ENCODE measurements at places on chromosomes 5 and 9.

DNA sequence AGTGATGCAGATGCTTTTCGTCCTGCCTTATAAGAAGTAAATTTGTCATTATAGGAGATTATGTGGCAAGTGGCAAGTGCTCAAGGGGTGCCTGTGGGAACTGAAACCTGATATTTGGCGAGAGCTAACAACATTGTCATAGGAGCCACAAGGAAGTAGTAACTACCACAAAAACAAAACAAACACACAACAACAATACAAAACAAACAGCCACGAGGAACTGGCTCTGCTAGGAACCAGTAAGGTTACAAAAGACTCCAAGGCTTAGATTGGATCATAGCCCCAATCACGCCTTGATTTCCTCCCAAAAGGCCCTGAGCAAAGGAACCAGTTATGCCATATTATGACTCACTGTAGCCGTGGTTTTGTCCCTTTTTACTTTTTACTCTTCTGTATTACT, 1045.2 kb downstream of the CDH12 start:
- DNase-seq: no peak

DNA sequence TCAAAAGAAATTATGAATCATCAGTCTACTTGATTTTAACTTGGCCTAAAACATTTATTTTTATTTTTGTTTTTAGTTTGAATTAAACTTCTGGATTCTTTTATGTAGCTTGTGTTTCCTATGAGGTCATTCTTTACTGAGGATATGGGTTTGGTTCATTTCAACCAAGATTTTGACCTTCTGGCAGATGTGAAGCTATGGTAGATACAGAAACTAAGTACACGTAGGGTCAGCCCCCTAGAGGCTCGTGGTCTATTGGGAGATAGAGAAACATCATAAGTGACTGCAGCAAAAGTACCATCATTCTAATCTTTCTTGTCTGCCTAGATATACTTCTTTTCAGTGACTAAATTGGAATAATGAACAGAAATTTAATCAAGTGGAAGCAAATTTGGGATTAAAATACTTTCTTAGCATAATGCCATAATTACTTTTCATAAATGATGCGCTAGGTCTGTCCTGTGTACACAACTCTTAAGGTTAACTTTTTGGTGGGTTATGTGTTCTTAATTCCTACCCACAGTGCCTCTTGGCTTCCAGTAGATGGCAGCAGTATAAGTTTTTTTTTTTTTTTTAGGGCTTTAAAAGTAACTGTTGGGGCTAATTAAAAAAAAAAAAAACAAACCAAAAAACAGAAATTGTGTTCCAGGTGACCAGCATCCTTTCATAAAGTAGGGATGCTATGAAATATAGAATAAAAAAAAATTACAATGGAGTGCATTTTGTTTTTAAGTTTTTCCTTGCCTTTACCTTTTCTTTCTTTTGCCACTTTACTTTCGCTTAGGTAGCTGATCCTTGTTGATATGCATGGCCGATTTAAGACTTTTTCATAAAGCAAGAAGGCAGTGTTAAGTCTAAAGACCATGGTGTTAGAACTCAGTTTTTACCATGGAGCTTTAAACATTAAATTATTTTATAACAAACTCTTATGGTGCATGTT, 49.9 kb downstream of the LRRTM2 start:
- DNase-seq: no peak

- no peak for DNase-seq
These were observed 64.8 kb downstream of the PLAC8L1 start for GRCh38 chr5:146040527-146040926.

DNA sequence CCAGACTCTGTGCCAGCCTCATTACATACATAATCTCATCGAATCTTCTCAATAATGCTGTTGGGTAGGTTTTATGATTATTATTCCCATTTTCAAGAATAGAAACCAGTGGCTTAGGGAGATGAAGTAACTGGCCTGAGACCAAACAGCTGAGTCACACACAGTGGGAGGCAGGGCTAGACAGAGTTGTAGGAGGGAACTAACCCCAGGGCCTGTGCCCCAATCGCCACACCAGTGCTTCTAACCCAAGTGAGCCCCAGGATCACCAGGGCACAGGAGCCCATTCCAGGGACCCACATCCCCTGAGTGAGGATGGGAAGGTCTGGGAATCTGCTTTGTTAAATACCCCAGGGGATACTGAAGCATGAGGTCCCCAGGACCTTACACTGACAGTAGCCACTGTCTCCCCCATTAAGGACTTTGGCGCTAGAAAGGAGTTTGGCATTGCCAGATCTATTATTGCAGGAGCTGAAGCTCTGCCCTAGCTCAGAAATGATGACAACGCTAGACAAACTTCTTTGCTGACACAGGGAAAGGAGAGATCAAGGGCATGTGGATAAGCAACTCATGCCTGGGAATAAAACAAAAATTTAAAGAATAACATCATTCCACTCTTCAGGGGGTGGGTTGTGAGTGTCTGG, 63.8 kb upstream of the PPARGC1B start:
- DNase-seq: no peak

DNA sequence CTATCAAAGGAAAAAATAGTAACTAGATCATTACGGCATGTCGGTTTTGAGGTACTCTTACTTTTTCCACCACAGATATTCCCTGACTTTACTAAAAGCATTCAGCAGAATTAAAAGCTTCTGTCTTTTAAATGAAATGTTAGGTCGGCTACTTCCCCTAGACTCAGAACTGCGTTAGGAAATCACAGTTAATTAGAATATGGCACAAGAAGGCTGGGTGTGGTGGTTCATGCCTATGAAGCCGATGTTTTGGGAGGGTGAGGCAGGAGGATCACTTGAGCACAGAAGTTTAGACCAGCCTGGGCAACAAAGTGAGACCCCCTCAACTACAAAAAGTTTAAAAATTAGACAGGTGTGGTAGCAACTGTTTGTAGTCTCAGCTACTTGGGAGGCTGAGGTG, 24.4 kb downstream of the CEMIP2 start:
- no peak for DNase-seq

- DNase-seq: no peak
These were observed 154.2 kb upstream of the DAB2 start for GRCh38 chr5:39578887-39579497.

DNA sequence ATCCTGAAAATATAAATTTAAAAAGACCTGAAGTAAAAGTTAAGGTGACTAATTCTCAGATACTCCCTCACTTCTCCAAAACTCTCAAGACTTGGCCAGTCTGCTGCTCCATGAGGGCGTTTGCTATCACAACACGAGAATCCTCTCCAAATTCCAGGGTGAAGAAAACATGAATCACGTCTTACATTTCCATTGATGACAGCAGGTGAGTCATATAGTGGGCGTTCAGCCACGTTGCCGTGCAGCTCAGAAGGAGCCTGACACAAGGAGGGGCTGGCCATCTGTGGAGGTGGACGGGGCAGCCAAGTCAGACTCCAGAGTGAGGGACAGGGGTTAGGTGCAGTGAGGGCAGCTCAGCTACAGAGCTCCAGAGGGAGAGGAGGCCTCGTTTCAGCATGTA, 555.1 kb upstream of the ADAMTS16 start:
- DNase-seq: no peak

DNA sequence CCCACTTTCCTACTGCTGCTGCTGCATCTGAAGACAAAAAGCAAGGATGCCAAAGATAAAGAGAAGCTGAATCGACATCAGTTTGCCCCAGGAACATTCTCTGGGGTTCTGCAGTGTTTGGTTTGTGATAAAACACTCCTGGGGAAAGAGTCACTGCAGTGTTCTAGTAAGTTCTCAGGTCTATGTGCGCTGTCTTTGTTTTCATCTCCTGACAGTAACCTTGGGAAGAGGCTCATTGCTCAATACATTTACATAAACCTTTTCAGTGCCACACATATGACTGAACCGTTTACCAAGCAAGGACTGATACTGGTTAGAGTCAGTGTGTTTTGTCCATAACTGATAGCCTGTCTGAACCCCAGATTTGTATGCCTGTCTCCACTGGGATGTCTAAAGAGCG, 232.1 kb downstream of the ARHGEF28 start:
- DNase-seq: no peak

DNA sequence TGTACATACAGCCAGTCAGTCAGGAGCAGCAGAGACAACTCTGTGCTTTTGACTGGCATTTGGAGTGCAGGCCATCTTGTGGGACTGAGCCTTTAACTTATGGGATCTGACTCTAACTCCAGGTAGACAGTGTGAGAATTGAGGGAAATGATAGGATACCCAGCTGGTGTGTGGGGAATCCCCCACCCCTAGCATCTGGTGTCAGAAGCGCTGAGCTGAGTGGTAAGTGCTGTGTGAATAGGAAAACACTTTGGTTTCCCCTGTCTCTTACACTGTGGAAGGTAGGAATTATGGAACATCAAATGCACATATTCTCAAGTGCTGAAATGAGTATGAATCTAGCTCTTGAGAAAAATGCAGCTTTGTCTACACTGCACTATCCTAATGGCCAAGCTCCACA, 43.9 kb downstream of the CCDC125 start:
- no peak for DNase-seq

- DNase-seq: no peak
These were observed 39.5 kb downstream of the TXNDC8 start for GRCh38 chr9:110298043-110298605.

DNA sequence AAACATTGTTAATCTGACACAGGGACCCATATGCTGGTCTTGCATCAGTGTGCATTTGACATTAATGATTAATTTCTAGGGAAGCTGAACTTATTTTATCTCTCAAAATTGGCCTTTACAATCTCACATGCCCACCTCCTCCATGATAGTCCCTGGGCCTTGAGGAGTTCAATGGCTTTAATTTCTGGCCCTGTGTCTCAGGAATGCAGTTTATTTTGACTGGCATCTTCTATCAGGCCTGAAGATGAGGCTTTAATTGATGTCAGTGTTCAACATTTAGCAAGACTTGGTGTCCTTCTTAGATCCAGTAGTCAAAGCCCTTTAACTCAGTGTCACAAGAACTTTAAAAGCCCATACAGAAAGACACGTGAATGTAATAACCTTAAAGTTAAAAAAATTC, 10.5 kb upstream of the CLTB start:
- DNase-seq: no peak

DNA sequence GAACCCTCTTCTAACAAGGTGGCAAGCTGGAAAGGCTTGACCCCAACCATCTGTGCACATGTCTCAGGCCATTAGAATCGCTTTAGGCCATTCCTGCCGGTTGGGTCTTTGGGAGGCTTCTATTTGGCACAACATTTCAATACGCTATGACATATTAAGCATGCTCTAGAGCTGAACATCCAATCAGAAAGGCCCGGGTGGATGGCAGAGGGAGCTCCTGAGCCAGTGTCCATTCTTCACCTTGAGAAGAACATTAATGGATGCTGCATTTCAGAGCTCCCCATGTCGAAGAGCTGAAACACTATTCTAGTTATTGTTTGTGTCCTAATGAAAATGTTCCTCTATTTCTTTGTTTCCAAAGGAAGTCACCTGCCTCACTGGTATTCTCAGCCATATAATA, 12.8 kb downstream of the SPATA9 start:
- DNase-seq: no peak

DNA sequence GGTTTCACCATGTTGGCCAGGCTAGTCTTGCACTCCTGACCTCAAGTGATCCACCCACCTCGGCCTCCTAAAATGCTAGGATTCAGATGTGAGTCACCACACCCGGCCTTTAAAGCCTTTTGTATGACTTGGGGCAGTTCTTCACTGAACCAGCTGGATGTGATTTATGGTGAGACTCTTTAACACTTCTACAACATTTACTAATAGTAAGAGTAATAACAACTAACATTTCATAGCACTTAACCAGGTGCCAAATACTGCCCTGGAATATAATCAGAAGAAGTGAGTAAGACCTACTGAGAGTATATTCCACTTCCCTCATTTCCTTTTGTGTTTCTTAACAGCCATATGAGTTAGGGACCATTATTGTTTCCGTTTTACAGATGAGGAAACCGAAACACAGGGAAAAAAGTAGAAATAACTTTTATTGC, 10.0 kb downstream of the ZSWIM6 start:
- DNase-seq: no peak

GRCh38 chr9:100030548-100030947, 68.3 kb downstream of the ERP44 start:
- no peak for DNase-seq

DNA sequence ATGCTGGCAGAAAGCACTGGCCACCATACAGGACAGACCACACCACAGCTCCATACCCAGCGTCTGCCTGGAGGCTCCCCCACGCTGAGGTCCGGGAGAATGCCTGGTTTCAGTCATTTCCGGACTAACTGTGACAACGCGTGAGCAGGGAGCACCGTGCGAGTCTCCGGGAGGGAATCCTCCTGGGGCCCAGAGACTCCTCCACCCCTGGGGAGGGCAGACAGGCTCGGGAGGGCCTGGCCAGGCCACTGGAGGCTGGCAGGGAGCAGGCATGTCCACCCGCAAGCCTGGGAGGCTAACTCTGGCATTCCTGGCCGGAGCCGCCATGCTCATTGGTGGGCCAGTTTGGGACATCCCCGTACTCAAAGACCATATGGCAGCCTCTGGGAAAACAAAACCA, 6.5 kb downstream of the BRD3OS start:
- DNase-seq: no peak

GRCh38 chr9:98385751-98386150, 130.3 kb upstream of the TBC1D2 start:
- DNase-seq: no peak

DNA sequence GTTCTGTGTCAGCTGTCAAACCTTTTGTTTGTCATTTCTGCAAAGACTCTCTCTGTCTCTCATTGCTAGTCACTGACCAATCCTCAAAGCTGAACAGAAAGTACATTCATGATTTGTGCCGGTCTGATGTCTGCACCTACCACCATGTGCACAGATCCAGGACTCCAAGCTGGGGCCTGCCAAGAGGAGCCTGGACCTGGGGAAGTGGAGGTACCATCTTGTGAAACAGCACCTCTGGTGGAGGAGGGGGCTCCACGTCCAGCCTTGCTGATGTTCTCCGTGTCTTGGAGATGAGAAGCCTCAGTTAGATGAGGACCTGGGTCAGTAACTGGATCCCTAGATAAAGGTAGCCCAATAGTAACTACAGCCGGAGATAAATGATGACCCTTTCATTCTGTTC, 98.9 kb downstream of the TENT4A start:
- no peak for DNase-seq

Measured in left hindlimb (tissue), 1 donor.